ENCODE measurements at places on chromosomes 4 and X. TPM values are rescaled to one million over a fixed set of nuclear protein-coding genes. Genes with fewer than 3 reads are reported as not detected.

CC2D2A gene
- 9.6 TPM for total RNA-seq

OTC gene
- total RNA-seq: 0.58 TPM

APLN gene
- 15.9 TPM for total RNA-seq

DNA sequence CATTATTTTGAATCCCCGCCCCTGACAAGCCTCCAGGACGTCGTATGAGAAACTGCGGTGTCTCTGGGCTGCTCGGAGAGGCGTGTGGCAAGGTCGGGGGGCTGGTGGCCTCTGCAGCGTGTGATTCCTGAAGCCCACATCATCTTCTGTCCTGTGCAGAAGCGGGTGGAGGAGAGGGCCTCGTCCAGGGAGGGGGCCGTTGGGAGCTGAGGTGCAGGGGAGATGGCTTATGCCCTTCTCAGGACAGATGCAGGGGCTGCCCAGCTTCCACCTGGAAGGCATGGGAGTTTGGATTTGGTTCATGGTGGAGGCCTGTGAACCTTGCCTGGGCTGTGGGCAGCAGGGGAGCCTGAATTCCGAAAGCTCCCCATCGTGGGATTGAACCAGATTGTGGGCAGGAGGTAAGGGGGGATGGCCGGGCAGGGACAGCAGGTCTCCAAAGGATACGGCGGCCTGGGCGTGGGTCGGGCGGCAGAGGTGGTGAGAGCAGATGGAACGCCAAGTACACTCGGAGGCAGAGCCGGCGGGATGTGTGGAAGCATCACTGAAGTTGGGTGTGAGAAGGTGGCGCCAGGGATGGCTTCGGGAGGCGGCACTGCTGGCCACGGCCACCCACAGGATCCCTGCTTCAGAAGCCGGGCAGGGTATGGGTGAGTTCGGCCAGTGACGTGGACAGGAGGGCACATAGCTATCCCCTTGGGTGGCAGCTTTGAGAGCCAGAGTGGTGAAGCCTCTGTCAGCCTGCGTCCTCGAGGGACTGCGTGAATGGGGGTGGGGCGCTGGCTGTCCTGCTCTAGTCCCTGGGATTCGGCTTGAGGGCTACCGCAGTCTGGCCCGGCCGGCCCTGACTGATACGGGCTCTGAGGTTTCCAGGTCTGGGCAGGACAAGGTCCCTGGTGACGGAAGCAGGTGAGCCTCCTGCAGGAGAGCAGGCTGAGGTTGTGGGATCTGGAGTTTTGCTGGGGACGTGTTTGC lies 76.3 kb upstream of the ADRA2C start:
- H3K4me3 ChIP-seq: no peak overlapping the region
- DNase-seq: no peak
- no peak overlapping the region for H3K27ac ChIP-seq
- no peaks in the 10 kb centered on the region for H3K36me3 ChIP-seq
- H3K27me3 ChIP-seq: peaks cover 42% of the 10 kb centered on the region
- H3K4me1 ChIP-seq: no peaks in the 10 kb centered on the region

DNA sequence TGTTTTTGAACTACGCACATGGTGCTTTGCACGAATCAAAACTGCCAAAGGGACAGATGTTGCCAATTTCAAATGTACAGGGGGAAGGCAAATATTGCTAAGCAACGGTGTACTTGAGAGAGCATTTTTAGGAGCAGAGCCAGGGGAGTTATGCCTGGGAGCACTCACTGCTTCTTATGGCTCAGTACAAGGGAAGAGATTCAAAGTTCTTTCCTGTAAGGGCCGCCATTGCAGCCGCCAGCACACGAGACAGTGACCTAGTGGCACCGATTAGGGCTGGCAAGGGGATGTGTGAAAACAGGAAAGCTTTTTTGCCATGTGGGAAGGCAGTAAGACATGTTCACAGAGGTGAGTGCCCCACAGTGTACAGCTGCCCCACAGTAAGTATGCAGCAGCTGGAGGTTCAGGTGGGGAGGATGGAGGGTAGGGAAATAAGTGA lies 133.8 kb downstream of the AFF1 start:
- peak overlapping the region; percentile 39 for H3K4me3 ChIP-seq
- no peaks in the 10 kb centered on the region for H3K36me3 ChIP-seq
- DNase-seq: no peak

GRCh38 chr4:11073621-11074051 lies 355.1 kb downstream of the HS3ST1 start:
- H3K4me3 ChIP-seq: no peak overlapping the region
- H3K27ac ChIP-seq: peak overlapping the region; percentile 47
- H3K36me3 ChIP-seq: no peaks in the 10 kb centered on the region

GRCh38 chrX:13029887-13030771 lies 14.3 kb downstream of the FAM9C start:
- peaks cover 23% of the 10 kb centered on the region for H3K4me1 ChIP-seq
- no peaks in the 10 kb centered on the region for H3K36me3 ChIP-seq
- H3K4me3 ChIP-seq: no peak overlapping the region

- H3K4me1 ChIP-seq: peaks cover 26% of the 10 kb centered on the region
- DNase-seq: no peak
- H3K27ac ChIP-seq: no peak overlapping the region
These were observed 22.9 kb downstream of the ACSL4 start for GRCh38 chrX:109710181-109710580.

- no peak overlapping the region for H3K27ac ChIP-seq
- H3K36me3 ChIP-seq: peaks cover 13% of the 10 kb centered on the region
- H3K4me3 ChIP-seq: no peak overlapping the region
These were observed 32.6 kb upstream of the MSMO1 start for GRCh38 chr4:165294907-165295306.

Measured in left ventricle myocardium inferior (tissue), 1 donor.